Thyroid gland (tissue), 4 donors: ENCODE measurements at places on chromosomes 11 and 22. TPM values are rescaled to one million over a fixed set of nuclear protein-coding genes. Genes with fewer than 3 reads are reported as not detected.

GRCh38 chr22:35838855-35839576 lies 121.3 kb downstream of the APOL5 start:
- DNase-seq, result peak; percentile 50
- H3K27ac ChIP-seq, result peak overlapping the region; percentile 73
- H3K36me3 ChIP-seq, result no peaks in the 10 kb centered on the region
- peaks cover 53% of the 10 kb centered on the region for H3K4me1 ChIP-seq
- H3K4me3 ChIP-seq, result peak overlapping the region; percentile 29

GRCh38 chr11:2380807-2381350 lies 3.8 kb downstream of the CD81 start:
- no peaks in the 10 kb centered on the region for H3K36me3 ChIP-seq
- no peak overlapping the region for H3K4me3 ChIP-seq
- H3K4me1 ChIP-seq, result peaks cover 55% of the 10 kb centered on the region
- peak; percentile 49 for DNase-seq
- peak overlapping the region; percentile 97 for H3K27ac ChIP-seq

- DNase-seq, result no peak
- no peaks in the 10 kb centered on the region for H3K27me3 ChIP-seq
- H3K27ac ChIP-seq, result no peak overlapping the region
- H3K4me1 ChIP-seq, result no peaks in the 10 kb centered on the region
Measured at GRCh38 chr11:83881428-83881827, 595.3 kb upstream of the CCDC90B start.

- H3K4me1 ChIP-seq, result peaks cover 76% of the 10 kb centered on the region
- H3K4me3 ChIP-seq, result no peak overlapping the region
- DNase-seq, result peak; percentile 32
- peak overlapping the region; percentile 58 for H3K27ac ChIP-seq
Measured at GRCh38 chr22:46581538-46582244, 38.5 kb upstream of the GRAMD4 start.

DNA sequence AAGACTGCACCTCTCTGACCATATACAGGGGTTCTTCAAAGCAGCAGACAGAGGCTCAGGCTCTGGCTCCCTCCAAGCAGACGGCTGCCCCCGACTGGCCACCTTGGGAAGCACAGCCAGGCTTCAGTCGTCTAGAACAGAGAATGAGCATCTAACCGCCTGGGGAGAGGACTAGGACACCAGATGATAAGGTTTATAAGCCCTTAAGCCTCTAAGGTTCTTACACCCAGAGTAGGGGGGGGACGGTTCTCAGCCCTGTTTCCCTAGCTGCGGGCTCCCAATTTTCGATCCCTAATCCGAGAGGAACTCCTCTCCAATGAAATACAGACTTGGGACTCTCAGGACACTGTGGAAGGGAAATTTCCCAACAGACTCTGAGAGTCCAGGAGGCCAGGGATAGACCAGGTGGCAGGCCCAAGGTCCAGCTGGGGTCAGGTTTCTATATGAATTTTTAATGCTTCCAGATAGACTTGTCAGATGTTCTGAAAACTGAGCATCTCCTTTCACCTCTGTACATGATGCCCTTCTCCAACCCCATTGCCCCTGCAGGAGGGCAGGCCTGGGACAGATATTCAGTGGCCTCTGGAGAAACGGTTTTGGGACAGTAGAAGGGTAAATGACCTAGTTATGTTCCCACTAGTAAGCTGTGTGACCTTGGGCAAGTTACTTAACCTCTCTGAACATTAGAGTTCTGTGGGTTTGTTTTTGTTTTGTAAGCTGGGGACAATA lies 20.2 kb downstream of the RTN4RL2 start:
- H3K27ac ChIP-seq, result no peak overlapping the region
- DNase-seq, result peak; percentile 68
- peaks cover under 1% of the 10 kb centered on the region for H3K36me3 ChIP-seq
- H3K27me3 ChIP-seq, result no peaks in the 10 kb centered on the region
- H3K4me3 ChIP-seq, result no peak overlapping the region

GRCh38 chr11:35163702-35164496 lies 24.9 kb downstream of the CD44 start:
- no peaks in the 10 kb centered on the region for H3K27me3 ChIP-seq
- no peak for DNase-seq
- peaks cover 74% of the 10 kb centered on the region for H3K4me1 ChIP-seq
- no peaks in the 10 kb centered on the region for H3K36me3 ChIP-seq
- H3K4me3 ChIP-seq, result no peak overlapping the region

GRCh38 chr22:17980638-17981051 lies 43.7 kb downstream of the MICAL3 start:
- DNase-seq, result no peak
- H3K4me1 ChIP-seq, result peaks cover 13% of the 10 kb centered on the region
- H3K4me3 ChIP-seq, result no peak overlapping the region
- H3K27ac ChIP-seq, result no peak overlapping the region

GRCh38 chr11:66443602-66444001 lies 5.0 kb upstream of the MRPL11 start:
- no peaks in the 10 kb centered on the region for H3K27me3 ChIP-seq
- H3K4me1 ChIP-seq, result no peaks in the 10 kb centered on the region
- no peak overlapping the region for H3K27ac ChIP-seq
- H3K36me3 ChIP-seq, result no peaks in the 10 kb centered on the region

GRCh38 chr11:832529-833113 lies at the start of gene CD151:
Gene CD151, plus strand, starts transcription at chr11:832952. Its CDS starts 3,118 bp downstream, at chr11:836070.
- peak within 1 kb of the TSS; percentile 60 for H3K4me3 ChIP-seq
- DNase-seq, result peak; percentile 53
- H3K27me3 ChIP-seq, result no peaks in the 10 kb centered on the region
- peak within 1 kb of the TSS; percentile 50 for H3K27ac ChIP-seq
- peaks cover 56% of the 10 kb centered on the region for H3K4me1 ChIP-seq

DNA sequence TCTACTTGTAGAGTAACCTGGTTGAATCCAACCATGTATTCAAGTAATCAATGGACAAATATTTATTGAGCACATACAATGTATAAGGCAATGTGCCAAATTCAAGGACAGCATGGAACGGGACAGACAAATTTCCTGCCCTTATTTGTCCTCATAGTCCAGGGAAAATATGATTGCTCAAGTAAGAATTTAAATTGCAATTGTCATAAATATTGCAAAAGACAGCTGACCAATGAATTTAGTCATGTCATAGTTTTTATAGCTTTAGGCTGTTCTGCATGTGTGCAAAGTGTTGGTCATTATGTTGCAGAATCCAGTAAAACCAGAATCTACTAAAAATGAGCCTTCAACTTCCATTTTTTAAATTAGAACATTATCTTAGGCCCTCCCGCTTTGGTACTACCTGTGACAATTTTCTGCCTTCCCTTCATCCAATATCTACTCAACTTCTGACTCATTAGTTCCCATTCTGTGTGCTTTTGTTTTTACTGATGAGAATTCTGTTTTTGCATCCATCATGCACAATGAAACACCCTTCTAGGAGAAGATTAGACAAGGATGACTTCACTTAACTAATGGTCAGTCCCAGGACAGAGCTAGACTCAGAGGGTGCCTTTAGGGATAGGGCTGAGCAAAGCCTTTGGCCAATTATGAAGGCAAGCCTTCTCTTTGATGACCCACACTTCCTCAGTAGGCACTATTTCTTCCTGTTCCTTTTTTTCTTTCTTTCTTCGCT lies 45.8 kb upstream of the FIBIN start:
- no peak overlapping the region for H3K4me3 ChIP-seq
- H3K4me1 ChIP-seq, result peaks cover 47% of the 10 kb centered on the region
- H3K27ac ChIP-seq, result peak overlapping the region; percentile 88
- no peaks in the 10 kb centered on the region for H3K36me3 ChIP-seq

Gene FAM111B
- total RNA-seq, result 0.22 TPM

Gene KCNA4
- not detected for total RNA-seq
